ENCODE measurements at places on chromosomes 12 and 14.

DNA sequence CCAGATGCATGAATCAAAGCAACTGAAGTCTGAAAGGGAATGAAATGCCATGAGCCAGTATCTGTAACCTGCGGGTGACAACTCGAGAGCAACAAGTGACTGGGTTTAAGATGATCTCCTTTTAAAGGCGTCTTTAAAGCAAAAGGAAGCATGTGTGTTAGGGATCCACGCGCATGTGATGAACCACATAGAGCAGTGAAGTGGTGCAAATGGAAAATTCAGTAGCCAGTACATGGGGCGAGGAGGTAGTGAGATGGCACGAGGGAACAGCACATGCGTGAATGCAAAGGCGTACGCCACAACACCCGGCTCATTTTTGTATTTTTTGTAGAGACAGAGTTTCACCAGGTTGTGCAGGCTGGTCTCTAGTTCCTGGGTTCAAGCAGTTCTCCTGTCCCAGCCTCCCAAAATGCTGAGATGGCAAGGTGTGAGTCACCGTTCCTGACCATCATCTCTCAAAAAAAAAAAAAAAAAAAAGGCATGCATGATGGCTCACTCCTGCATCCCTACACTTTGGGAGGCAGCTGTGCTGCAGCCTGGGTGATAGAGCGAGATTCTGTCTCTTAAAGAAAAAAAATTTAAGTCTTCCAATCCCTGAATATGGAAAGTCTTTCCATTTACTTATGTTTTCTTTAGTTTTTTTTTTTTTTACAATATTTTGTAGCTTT, 24.6 kb upstream of the BCL7A start:
- no peak for DNase-seq

DNA sequence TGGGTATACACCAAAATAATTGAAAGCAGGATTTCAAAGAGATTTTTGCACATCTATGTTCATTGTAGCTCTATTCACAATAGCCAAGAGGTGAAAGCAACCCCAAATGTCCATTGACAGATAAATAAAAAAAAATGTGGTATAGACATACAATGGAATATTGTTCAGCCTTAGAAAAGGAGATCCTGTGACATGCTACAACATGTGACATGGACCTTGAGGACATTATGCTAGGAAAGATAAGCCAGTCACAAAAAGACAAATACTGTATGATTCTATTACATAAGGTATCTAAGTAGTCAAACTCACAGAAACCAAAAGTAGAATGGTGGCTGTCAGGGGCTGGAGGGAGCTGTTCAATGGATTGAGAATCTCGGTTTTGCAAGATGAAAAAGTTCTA, 12.1 kb downstream of the GPRC5D start:
- DNase-seq = no peak

GRCh38 chr12:32265951-32266350, 133.4 kb upstream of the FGD4 start:
- DNase-seq = no peak

GRCh38 chr12:85695097-85695715, 141.0 kb downstream of the RASSF9 start:
- DNase-seq = no peak

- DNase-seq = peak; percentile 89
These were observed 64.3 kb upstream of the STON2 start for GRCh38 chr14:81464253-81465002.

DNA sequence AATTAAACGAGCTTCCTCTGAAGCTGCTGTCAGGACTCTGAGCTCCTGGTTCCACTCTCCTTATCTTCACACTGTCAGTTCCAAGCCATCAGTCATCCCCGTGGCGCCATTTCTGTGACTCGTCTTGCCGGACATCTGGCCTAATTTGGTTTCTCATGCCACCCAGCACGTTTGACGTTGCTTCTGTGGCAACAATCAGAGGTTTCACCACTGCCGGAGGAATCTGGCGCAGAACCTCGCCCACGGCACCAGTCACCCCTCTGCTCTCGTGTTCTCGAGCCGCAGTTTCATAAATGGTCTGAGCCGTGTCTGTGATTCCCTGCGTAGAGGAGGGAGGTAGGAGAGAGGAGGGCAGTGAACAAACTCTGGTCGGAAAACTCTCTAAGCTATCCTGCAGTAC, 29.7 kb downstream of the BDKRB1 start:
- DNase-seq = no peak

DNA sequence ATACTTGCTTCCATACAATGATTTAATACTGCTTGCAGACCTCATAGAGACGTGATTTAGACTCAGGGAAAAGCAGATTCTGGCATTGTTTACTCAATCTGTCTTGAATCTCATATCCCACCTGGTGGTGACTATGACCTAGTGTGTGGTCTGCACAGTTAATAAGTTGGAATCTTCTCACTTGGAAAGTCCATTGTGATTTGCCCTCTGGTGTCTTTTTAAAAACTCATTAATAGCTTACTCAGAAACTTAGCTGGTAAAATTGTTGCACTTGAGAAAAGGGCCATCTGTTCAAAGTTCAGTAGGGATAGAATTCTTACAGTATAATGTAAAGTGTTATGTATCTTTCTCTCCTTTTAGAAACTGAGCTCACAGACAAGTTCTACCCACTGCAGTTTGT, 106.0 kb downstream of the PELI2 start:
- peak; percentile 74 for DNase-seq

GRCh38 chr12:98253207-98254037, 262.0 kb upstream of the TMPO start:
- DNase-seq = no peak

DNA sequence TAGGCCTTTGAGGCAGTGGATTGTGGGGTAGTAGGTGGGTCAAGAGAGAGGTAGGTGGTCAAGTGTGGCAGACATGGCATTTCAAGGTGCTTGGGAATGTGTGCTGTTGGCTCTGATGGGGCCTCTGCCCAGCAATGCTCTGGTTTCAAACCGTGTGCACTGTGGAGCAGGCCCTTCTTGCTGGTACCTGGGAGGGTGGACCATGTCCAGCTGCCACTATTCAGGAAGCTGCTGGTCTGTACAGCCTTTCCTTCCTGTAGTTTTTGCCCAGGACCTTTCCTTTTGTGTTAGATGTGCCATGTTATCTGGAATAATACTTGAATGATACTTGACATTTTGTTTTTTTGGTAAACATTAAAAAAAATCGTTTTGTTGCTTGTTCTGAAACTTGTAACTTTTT, 14.8 kb downstream of the RIMKLB start:
- DNase-seq = no peak

DNA sequence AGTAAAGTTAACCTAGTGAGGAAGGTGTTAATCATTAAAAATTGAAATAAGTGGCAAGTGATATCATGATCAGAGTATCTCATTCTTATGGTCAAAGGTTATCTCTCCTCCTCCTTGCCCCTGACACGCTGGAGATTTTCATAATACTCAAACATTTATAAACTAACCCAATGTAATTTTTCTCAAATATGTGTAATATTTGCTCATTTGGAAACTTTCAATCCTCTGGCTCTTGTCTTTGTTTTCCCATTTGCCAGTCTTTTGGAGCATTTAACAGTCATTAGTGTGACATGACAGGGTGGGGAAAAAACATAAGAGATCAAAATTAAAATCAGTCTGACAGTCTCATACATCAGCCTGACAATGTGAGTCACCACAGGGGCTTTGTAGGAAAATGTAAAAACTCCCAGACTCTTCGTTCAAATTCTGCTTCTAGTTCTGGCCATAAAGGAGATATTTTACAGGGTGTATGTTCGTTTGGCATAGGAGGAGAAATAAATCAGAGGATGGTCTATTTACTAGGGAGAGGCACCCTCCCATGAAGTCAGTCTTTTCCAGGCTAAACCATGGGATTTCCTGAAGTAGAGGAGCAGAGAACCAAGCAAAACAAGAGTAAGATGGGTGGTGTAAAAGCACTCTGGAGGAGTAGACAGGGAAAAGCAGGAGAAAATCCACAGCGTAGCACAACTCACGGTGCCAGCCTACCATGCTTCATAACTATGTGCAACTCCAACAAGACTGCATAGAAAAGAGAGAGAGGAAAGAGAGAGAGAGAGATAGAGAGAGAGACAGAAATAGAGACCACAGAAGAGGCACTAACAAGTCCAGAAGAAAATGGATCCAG, 369.2 kb upstream of the PDE3A start:
- no peak for DNase-seq

DNA sequence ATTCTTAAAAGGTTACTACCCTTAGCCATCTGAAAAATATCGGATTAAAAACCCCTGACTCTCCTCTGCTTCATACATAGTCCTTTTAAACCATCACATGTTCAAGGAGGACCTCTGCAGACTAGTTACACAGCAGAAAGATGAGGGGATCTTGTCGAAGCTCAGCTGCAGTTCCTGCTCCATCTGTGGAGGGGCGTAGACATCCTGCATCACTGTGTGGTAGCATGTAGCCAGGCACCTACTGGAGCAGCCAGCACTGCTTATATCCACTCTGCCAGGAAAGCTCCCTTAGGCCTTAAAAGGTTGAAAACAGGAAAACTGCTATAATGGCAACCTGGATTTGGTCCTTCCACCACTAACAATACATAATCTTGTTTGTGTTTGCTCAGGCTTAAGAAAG, 57.6 kb upstream of the STRN3 start:
- no peak for DNase-seq

- no peak for DNase-seq
These were observed 8.9 kb upstream of the ACVR1B start for GRCh38 chr12:51942501-51943000.

DNA sequence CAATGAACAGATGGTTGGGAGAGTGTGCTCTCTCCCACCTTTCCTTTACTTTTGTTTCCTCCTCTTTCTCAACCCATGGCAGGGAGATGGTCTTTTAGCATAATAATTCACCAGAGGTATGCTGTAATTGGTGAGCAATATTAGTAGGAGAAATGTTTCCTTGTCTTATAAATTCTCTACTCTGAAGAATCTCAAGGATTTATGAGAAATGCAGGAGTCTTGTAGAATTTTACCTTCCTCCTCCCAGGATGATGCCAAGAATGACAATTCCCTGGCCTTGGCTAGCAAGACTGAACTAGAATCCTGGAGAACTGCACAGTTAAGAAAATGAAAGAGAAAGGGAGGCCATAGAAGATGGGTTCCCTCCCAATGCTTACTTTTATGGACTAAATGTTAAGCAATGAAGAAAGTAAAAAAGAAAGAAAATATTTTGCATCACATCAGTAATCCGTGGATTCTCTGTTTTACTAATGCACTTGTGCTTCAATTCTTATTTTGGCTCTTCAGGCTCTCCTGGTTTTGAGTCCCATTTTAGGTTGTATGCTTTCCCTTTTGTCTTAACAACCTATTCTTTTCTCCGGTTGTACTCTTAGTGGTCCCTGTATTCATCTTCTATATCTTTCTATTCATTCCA, 192.9 kb upstream of the GARIN6 start:
- DNase-seq = no peak

DNA sequence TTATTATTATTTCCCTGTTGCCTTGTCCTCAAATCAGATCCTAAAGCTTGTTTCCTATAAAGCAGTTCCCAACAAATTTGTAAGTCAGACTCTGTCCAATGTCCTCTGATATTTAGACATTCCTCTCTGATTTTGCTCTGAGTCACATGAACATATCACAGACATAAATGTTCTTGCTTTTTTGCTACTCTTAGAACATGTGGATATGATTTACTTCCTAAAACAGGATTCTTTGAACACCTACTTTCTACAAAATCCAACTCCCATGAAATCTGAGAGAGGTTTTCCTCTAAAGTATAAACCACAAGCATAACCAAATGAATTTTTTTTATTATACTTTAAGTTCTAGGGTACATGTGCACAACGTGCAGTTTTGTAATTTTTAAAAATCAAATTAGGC, 181.3 kb upstream of the SLC38A2 start:
- no peak for DNase-seq

DNA sequence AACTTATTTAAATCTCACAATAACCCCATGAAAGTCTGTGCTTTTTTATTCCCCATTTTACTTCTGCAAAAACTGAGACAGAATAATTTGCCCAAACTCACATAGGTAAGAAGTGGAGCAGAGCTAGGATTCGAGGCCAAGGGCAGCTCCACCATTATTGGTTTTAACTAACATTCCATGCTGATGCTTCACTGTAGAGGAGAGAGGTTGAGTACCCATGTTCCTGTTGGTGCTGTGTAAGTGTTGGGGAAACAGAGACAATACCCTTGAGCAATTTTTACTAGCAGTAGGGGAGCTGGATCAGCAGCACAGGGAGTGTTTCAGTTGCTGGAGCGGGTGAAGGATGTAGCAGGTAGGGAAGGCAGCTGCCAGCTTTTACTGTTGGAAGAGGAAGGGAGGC, 21.1 kb downstream of the RASSF8 start:
- no peak for DNase-seq

GRCh38 chr12:124392271-124392666, 97.4 kb downstream of the RFLNA start:
- no peak for DNase-seq

DNA sequence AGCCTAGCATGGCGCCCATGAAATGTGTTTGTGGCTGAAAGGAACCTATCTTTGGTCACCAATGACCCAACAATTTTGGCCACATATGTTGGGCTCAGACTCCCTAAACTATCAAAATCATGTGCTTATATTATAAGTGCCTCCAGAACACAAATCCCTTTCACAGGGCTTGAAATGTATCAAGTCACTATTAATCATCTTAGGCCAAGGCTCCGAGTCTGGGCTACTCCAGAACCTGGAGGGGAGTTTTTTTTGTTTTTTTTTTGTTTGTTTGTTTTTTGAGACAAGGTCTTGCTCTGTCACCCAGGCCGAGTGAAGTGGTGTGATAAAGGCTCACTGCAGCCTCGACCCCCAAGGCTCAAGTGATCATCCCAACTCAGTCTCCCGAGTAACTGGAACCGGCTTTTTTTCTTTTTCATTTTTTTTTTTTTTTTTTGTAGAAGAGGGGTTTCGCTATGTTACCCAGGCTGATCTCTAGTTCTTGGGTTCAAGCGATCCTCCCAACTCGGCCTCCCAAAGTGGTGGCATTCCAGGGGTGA, 989 bp upstream of the DRAM1 start:
- no peak for DNase-seq

DNA sequence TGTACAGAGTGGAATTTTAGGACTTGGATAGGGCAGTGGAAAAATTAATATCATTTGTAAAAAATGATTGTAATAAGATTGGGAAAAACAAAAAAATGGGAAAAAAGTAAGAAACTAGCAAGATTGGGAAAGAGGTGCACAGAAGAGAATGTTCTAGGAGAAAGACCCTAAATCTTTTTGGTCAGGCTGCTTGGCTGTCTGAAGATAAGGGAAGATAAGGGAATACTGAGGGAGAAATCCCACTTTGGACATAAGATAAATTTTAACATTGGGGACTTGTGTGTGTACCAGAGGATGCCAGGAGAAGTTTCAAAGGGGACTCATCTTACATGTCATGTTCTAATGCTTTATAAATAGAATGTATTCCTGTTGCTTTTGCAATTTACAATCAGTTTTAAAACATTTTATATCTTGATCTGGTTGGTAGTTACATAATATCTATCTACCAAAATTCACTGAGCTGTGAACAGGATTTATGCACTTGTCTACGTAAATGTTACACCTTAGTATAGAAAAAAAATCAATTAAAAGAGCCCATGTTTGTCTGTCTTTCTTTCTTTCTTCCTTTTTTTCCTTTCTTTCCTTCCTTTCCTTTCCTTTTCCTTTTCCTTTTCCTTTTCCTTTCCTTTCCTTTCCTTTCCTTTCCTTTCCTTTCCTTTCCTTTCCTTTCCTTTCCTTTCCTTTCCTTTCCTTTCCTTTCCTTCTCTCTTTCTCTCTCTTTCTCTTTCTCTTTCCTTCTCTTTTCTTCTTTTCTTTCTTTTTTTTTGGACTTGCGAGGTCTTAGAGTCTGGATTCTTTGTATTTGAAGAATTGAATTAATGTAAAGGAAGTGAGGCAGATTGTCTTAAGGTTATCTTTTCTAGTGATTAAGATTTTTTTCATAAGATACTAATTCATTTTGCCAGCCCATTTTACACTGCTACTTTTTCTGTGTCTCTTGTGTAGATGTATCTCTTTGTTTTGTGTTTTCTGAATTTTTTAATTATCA, 66.1 kb downstream of the KTN1 start:
- no peak for DNase-seq

- DNase-seq = no peak
These were observed 74.4 kb downstream of the ARMH4 start for GRCh38 chr14:58077621-58078020.

All from NCI-H2171 treated with DMSO at 0.1 percent for 48 hours (cell line).